Stimulated activated CD4-positive, alpha-beta T cell treated with anti-CD3 and anti-CD28 coated beads, Interleukin-1b, Interleukin-23, amount 100 ng/mL, for 4 hours (primary cell): ENCODE measurements at places on chromosomes 3 and 15.

GRCh38 chr15:84886211-84886983 lies 1.9 kb downstream of the SLC28A1 start:
- no peak for DNase-seq

GRCh38 chr15:78092261-78093041 lies at the start of gene SH2D7:
Gene SH2D7 (plus strand): TSS chr15:78092561. CDS start chr15:78092585, 24 bp downstream.
- no peak for DNase-seq

DNA sequence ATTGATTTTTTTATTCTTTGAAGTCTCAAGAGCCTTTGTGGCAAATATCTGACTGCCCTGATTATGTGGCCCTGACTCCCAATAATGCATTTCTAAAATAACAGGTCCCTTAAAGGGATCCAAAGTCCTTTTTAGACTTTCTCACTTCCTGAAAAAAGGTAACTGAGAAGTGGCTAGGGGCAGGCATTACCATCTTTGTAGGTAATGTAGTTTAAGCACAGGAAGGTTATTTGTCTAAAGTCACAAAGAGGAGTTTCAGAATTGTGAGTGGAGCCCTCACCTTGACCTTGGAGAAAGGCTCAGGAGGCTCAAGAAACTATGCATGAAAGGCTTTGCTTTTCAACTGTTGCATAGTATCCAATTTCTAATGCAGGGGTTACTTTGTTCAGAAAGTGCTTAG lies 142.9 kb upstream of the MRPL3 start:
- DNase-seq = no peak

DNA sequence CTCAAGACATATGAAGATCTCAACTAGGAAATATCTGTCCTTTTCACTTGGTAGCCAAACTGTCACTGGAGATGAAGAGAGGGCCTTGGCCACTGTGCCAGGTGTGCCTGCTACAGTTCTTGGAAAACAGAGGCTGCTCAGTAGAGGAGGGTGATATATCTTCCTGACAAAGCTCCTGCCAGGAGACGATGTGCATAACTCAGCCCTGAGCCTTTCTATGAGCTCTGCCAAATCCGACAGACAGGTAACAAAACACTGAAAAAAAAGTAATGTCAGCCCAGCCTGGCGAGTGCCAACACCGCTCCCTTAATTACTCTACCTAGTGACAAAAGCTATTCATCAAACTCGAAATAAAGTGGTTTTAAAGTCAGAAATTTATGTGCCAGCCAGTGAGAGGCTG lies 123.2 kb downstream of the MFSD1 start:
- DNase-seq = no peak

DNA sequence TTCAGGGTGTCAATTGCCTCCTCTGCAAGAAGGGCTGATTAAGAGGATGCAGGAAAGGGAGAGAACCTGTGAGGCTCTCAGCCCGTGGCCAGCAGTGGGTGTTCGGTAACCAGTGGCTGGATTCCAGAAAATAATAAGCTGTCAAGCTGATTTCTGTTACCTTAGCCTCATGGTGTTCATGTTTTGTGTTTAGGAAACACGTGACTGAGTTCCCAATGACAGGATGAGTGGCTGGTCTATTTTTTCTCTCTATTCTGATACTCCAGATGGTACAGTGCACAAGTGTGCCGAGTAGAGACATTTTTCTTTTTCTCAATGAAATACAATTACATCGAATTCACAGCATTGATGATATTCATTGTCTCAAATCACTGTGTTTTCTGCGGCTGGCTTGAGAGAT lies 43.6 kb downstream of the EDEM1 start:
- no peak for DNase-seq

GRCh38 chr3:12427551-12427950 lies 56.7 kb upstream of the TSEN2 start:
- DNase-seq = no peak

DNA sequence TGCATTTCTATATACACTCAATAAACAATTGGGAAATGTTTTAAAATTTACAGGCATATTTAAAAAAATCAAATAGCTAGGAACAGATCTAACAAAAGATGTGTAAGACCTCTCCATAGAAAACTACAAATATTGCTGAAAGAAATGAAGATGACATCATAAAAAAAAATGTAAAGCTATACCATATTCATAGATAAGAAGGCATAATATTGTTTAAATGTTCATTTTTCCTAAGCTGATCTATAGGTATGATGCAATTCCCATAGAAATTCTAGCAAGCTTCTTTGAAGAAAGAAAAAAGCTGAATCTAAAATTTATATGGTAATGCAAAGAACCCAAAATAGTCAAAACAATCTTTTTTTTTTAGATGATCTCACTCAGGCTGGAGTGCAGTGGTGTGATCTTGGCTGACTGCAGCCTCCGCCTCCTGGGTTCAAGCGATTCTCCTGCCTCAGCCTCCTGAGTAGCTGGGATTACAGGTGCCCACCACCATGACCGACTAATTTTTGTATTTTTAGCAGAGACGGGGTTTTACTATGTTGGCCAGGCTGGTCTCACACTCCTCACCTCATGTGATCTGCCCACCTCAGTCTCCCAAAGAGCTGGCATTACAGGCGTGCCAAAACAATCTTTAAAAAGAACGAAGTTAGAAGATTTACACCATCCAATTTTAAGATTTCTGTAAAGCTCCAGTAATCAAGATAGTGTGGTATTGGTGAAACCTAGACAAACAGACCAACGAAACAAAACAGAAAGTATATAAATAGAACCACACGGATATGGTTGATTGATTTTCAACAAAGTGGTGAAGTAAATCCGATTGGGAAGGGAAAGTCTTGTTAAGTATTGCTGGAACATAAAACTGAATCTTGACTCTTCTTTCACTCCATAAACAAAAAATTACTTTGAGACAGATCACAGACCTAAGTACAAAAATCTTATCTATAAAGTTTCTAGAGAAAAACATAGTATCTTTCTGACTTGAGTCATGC lies 6.3 kb upstream of the BHLHE40 start:
- DNase-seq = no peak

DNA sequence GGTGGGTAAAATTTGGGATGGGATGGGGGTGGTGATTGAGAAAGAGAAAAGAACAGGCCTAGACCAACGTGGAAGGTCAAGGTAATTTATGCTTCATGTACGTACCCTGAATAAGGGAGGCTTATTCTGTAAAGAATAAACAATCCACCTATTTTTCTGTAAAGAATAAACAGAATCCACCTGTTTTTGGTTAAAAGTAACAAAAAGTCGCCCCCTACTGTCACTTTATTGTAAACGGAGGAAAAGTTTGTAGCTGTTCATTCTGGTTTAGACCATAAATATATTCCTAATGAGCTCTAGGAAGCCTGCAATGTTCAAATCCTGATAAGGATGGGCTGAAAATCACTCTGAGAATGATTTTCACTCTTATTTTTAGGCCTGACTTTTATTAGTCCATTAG lies 23.5 kb upstream of the SQOR start:
- no peak for DNase-seq

GRCh38 chr3:189316296-189317019 lies 144.7 kb downstream of the TPRG1 start:
- no peak for DNase-seq

- DNase-seq = no peak
Observed at GRCh38 chr15:75195122-75195765, 6.4 kb upstream of the C15orf39 start.

GRCh38 chr15:69757186-69757585 lies 304.6 kb downstream of the RPLP1 start:
- peak; percentile 50 for DNase-seq

DNA sequence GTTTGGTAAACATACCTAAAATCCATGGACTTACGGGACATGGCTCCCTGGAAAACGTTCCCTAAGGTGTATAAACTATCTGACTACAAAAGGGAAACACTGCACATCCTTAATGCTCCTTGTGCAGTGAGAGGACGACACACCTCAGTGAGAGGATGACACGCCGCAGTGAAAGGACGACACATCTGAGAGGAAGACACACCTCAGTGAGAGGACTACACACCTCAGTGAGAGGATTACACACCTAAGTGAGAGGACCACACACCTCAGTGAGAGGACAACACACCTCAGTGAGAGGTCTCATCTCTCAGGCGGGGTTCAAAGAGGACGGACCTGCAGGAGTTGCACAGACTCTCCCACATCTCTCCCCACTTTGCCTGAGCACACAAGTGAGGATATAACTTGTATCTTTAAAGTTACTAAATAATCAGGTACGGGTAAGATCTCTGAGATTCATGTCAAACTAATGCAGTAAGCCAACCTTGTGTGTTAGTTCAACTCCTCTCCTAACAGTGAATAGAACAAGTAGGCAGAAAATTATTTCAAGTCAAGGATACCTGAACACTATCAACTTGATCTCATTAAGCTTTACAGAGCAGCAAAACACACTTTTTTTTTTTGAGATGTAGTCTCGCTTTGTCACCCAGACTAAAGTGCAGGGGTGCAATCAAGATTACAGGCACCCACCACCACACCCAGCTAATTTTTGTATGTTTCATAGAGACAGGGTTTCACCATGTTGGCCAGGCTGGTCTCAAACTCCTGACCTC lies 32.1 kb downstream of the HERC2 start:
- no peak for DNase-seq

- DNase-seq = no peak
Observed at GRCh38 chr3:42661593-42662022, 8.1 kb downstream of the ZBTB47 start.

DNA sequence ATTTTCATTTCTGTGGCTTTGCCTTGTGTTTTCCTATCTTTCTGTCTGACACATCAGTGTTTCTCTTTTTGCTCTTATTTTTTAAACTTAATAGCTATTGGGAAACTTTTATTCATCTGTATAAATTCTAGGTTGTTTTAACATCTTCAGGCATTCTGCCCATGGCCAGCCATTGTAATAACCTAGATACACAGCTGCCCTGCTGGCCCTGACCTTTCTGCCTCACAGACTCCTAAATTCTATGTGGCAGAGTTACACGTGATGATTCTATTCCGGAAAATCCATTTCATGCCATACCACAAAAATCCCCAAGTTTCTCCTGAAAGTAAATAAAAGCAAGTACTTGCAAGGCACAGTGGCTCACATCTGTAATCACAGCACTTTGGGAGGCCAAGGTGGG lies 150.1 kb downstream of the UACA start:
- DNase-seq = no peak

DNA sequence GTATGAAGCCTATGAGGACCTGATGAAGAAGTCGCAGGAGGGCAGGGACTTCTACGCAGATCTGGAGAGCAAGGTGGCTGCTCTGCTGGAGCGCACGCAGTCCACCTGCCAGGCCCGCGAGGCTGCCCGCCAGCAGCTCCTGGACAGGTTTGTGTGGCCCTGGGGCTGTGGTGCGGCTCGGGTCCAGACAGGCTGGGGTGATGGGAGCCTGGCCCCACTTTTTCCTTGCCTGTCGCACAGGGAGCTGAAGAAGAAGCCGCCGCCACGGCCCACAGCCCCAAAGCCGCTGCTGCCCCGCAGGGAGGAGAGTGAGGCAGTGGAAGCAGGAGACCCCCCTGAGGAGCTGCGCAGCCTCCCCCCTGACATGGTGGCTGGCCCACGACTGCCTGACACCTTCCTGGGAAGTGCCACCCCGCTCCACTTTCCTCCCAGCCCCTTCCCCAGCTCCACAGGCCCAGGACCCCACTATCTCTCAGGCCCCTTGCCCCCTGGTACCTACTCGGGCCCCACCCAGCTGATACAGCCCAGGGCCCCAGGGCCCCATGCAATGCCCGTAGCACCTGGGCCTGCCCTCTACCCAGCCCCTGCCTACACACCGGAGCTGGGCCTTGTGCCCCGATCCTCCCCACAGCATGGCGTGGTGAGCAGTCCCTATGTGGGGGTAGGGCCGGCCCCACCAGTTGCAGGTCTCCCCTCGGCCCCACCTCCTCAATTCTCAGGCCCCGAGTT lies 29.0 kb downstream of the PTPN23 start:
- no peak for DNase-seq

DNA sequence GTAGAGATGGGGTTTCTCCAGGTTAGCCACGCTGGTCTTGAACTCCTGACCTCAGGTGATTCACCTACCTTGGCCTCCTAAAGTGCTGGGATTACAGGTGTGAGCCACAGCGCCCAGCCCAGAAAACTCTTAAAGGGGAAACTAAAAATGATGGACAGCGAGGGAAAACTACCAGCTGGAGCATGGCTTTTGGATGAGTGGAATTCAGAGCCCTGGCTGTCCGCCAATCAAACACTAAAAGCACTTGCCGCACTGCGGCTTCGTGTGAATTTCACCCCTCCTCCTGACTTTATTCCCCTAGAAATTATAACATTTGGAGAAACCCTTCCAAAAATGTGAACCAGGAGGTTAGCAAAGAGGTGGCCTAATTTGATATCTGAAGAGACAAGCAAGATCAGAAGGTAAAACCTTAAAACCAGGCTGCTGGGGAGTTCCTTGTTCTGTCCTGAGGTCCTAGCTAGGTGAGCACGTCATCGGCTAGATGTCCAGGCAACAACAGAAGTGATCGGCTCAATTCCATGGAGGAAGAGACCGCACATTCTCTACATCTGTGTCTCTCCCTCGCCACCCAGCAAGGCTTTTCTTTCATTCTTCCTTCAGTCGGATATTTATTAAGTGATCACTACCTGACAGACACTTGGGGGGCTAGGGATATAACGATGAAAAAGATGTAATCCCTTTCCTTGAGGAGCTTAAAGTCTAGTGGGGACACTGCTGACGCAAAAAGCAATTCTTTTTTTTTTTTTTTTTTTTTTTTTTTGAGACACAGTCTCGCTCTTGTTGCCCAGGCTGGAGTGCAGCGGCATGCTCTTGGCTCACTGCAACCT lies 1.7 kb downstream of the TM4SF19 start:
- no peak for DNase-seq

DNA sequence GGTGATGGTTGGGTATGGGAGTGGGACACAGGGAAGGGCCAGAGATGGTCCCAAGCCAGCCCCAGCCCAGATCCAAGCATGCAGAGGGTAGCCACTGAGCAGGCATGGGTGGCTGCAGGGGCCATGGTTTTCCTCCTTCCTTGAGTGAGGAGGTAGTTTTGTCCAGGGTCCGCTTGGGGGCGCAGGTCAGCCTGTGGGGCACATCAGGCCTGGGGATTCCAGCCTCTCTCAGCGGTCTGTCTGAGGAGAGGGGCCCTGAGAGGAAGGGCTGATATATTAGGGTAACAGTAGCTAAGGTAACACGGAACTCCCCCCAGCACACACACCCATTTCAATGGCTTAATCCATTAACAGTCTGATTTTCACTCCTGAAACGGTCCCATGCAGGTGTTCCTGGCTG lies 22.7 kb upstream of the LCTL start:
- no peak for DNase-seq

GRCh38 chr3:139675327-139675726 lies 2.4 kb downstream of the NMNAT3 start:
- DNase-seq = no peak
